CD14-positive monocyte (primary cell): ENCODE measurements at places on chromosomes 11 and 22.

GRCh38 chr11:118010738-118011461 is 24.7 kb downstream of the IL10RA start:
- DNase-seq: peak; percentile 95
- no peaks in the 10 kb centered on the region for H3K36me3 ChIP-seq
- no peak overlapping the region for H3K4me3 ChIP-seq
- peak overlapping the region; percentile 98 for H3K27ac ChIP-seq
- peaks cover 93% of the 10 kb centered on the region for H3K4me1 ChIP-seq
- no peaks in the 10 kb centered on the region for H3K27me3 ChIP-seq

- H3K4me1 ChIP-seq: no peaks in the 10 kb centered on the region
- no peaks in the 10 kb centered on the region for H3K36me3 ChIP-seq
- H3K27me3 ChIP-seq: no peaks in the 10 kb centered on the region
Measured at GRCh38 chr22:50721257-50721844, 16.7 kb upstream of the ACR start.

- H3K4me3 ChIP-seq: no peak overlapping the region
- peaks cover 8% of the 10 kb centered on the region for H3K27me3 ChIP-seq
- no peaks in the 10 kb centered on the region for H3K36me3 ChIP-seq
Measured at GRCh38 chr22:32208681-32209080, 3.8 kb upstream of the RFPL2 start.

- H3K4me1 ChIP-seq: peaks cover 62% of the 10 kb centered on the region
- peak; percentile 75 for DNase-seq
- H3K27ac ChIP-seq: peak overlapping the region; percentile 69
- no peaks in the 10 kb centered on the region for H3K27me3 ChIP-seq
Measured at GRCh38 chr11:124740277-124740882, 638 bp downstream of the NRGN start.

DNA sequence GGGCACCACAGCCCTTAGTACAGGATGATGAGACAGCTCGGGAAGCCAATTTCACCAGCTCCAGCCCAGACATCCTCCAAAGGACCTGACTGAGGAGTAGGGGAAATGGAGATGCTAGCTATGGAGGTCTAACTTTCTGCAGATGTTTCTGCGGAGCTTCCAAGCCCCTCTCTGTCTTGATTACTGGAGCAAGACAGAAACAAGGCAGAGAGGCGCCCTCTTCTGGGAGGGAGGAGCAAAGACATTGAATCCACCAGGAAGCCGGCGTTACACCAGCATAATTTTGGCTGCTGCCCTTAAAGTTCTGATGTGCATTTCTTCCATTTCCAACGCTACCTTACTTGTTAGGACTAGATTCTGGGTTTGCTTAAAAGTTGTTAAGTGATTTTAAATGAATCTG is 107.3 kb upstream of the HSD17B12 start:
- no peak overlapping the region for H3K4me3 ChIP-seq
- no peaks in the 10 kb centered on the region for H3K4me1 ChIP-seq
- no peak for DNase-seq
- no peaks in the 10 kb centered on the region for H3K36me3 ChIP-seq
- no peak overlapping the region for H3K27ac ChIP-seq
- H3K27me3 ChIP-seq: peaks cover 72% of the 10 kb centered on the region

DNA sequence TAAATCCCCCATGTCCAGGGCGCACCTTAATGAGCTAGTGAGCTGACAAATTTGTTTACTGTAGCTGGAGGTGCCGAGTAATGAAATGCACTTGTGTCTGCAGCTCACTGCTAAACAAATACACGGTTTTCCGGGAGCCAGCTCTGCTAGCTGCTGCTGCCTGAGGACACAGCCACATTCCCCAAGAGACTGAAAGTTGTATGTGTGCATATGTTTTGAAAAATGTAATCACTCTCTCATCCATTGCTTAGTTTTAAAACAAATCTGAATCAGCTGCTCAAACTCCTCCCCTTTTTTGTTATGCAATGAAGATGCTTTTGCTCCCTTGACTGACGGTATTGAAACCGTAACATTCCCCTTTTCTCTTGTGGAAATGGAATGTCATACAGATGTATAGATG is 62.4 kb upstream of the NNMT start:
- no peaks in the 10 kb centered on the region for H3K4me1 ChIP-seq
- DNase-seq: no peak
- H3K27me3 ChIP-seq: no peaks in the 10 kb centered on the region
- H3K4me3 ChIP-seq: no peak overlapping the region

DNA sequence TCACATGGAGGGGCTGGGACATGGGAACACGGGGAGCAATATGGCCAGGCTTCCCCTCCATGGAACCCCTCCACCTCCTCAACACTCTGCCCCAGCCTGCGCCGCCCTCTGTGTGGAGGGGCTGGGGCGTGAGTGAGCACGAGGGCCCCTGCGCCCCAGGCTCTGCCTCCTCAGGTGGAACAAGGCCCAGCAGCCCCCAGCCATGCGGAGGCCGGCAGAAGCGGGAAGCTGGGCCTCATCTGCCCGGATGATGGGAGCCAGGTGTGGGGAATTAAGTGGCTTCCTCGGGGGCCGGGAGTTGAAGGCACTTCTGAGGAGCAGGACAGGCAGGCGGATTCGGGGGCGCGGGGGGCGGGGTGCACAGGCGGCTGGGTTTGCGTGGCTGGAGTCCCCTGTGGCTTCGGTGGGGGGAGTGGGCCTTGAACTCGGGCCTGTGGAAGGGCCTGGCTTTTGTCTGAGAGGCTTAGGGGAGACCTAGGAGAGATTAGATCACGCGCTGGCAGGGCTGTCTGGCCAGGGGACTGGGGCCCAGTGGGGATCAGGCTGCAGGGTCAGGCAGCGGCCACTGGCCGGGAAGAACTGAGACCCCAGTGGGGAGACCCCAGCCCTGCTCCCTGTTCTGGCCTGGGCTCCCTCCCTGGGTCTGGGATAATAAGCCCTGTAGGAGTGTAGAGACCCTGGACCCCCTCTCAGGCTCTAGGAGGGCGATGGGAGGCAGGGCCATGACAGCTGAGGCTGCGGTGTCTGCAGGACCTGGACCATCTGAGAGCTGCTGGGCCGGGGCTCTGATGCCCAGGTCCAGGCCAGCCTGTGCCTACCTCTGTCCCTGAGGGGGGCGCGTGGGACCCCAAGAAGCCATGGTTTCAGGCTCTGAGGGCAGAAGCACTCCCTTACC is 13.3 kb downstream of the PRR33 start:
- H3K4me1 ChIP-seq: peaks cover 70% of the 10 kb centered on the region
- peaks cover 35% of the 10 kb centered on the region for H3K36me3 ChIP-seq
- H3K4me3 ChIP-seq: no peak overlapping the region
- no peak for DNase-seq

- no peak overlapping the region for H3K4me3 ChIP-seq
- no peaks in the 10 kb centered on the region for H3K27me3 ChIP-seq
- H3K36me3 ChIP-seq: no peaks in the 10 kb centered on the region
- no peak overlapping the region for H3K27ac ChIP-seq
- peaks cover 33% of the 10 kb centered on the region for H3K4me1 ChIP-seq
- no peak for DNase-seq
Measured at GRCh38 chr11:74689666-74690065, 41.6 kb downstream of the CHRDL2 start.

DNA sequence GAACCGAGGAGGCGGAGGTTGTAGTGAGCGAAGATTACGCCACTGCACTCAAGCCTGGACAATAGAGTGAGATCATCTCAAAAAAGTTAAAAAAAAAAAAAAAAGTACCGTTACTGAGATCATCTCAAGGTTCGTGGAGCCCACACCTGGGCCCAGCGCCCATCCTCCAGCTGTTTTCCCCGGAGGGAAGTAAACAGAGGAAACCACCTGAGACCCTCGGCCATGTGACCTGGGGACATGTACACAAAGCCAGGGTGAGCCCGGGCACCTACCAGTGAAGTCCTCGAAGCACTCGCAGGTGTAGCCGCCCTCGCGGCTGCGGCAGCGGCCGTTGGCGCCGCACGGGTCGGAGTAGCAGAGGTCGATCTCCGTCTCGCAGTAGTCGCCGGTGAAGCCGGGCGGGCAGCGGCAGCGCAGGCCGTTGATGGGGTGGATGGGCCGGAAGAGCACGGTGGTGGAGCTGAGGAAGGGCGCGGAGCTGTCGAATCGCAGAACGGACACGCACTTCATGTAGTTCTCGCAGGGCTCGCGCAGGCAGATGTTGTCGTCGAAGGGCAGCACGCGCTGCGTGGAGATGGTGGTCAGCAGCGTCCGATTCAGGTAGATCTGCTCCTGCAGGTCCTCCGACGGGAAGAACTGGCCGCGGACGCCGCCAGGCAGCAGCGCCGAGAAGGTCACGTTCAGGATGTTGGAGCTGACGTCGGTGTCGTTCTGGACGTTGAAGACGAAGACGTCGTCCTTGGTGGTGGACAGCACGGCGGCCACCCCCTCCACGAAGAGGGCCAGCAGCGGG is 73.8 kb downstream of the CELSR1 start:
- H3K36me3 ChIP-seq: no peaks in the 10 kb centered on the region
- H3K27ac ChIP-seq: no peak overlapping the region
- no peak for DNase-seq
- H3K27me3 ChIP-seq: no peaks in the 10 kb centered on the region

DNA sequence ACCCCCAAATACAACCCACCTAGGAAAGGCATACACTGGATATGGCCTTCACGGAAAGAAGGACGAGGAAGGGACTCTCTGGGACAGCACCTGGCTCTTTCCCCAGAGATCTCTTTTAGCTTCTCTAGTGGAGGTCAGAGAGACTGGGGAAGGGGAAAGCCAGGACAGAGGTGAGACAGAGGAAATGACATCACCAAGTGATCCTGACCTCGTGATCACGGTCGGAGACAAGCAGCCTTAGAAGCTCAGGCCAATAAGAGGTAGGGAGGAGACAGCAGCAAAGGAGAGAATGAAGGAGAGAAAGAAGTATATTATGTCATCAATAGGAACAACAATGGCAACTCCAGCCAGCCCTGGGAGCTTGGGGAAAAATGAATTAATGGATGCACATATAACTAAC is 15.4 kb upstream of the TMPRSS13 start:
- no peaks in the 10 kb centered on the region for H3K36me3 ChIP-seq
- no peak overlapping the region for H3K4me3 ChIP-seq
- no peak for DNase-seq
- H3K27ac ChIP-seq: no peak overlapping the region

DNA sequence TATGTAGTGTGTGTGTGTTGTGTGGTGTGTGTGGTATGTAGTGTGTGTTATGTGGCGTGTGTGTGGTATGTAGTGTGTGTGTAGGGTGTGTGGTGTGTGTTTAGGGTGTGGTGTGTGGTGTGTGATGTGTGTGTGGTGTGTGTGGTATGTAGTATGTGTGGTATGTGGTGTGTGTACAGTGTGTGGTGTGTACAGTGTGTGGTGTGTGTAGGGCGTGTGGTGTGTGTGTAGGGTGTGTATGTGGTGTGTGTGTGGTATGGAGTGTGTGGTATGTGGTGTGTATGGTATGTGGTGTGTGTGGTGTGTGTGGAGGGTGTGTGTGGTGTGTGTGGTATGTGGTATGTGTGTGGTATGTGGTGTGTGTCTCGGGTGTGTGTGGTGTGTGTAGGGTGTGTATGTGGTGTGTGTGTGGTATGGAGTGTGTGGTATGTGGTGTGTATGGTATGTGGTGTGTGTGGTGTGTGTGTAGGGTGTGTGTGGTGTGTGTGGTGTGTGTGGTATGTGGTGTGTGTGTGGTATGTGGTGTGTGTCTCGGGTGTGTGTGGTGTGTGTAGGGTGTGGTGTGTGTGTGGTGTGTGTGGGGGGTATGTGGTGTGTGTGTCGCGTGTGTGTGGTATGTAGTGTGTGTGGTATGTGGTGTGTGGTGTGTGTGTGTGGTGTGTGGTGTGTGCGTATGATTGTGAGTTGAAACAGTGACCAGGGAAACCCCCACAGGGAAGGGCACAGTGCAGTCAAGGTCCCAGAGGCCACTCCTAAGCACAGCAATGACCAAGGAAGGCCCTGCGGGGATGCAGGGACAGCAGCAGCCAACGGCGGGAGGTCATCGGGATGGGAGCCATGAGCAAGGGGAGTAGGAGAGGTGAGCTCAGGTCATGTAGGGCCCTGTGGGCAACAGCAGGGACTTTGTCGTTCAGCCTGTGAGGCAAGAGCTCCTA is 2.9 kb upstream of the PPP6R2 start:
- peaks cover 12% of the 10 kb centered on the region for H3K4me1 ChIP-seq
- H3K36me3 ChIP-seq: no peaks in the 10 kb centered on the region
- no peaks in the 10 kb centered on the region for H3K27me3 ChIP-seq
- no peak overlapping the region for H3K4me3 ChIP-seq

DNA sequence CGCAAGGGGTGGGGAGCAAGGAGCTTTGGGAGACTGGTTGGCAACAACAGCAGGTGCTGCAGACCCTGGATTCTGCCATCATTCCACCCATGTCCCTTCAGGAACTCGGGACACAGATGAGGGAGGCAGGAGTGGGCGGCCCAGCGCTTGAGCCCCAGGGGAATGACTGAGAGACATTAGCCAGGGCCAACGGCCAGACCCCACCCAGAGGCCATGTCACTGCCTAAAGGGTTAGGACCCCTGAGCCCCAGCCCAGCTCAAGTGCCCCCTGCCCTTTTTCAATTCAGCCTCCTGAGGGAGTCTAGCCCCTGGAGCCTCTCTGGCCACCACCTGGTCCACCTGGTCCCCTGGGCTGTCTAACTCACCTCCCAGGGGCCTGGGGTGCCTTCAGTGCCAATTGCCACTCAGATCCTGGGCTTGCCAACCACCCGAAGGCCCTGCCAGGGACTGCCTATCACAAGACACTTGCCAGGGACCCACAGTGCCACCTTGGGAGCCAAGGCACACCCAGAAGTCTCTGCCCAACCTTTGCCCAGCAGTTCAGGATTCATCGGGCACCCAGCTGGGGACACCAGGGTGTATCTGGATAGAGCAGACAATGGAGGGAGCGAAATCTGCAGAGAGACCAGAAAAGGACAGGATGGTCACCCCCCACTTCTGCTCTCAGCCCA is 16.6 kb downstream of the MFNG start:
- H3K27me3 ChIP-seq: no peaks in the 10 kb centered on the region
- no peak overlapping the region for H3K27ac ChIP-seq
- no peaks in the 10 kb centered on the region for H3K4me1 ChIP-seq
- no peak overlapping the region for H3K4me3 ChIP-seq
- H3K36me3 ChIP-seq: peaks cover 63% of the 10 kb centered on the region
- DNase-seq: no peak

- H3K4me3 ChIP-seq: no peak overlapping the region
- no peak for DNase-seq
- peaks cover 3% of the 10 kb centered on the region for H3K4me1 ChIP-seq
- H3K27me3 ChIP-seq: no peaks in the 10 kb centered on the region
- H3K27ac ChIP-seq: no peak overlapping the region
Measured at GRCh38 chr11:19605520-19606371, 106.9 kb upstream of the NAV2 start.

- H3K27me3 ChIP-seq: no peaks in the 10 kb centered on the region
- peaks cover 4% of the 10 kb centered on the region for H3K4me1 ChIP-seq
- no peak for DNase-seq
- H3K36me3 ChIP-seq: no peaks in the 10 kb centered on the region
- H3K27ac ChIP-seq: no peak overlapping the region
- no peak overlapping the region for H3K4me3 ChIP-seq
Measured at GRCh38 chr11:85866137-85866827, 11.1 kb downstream of the CCDC83 start.

DNA sequence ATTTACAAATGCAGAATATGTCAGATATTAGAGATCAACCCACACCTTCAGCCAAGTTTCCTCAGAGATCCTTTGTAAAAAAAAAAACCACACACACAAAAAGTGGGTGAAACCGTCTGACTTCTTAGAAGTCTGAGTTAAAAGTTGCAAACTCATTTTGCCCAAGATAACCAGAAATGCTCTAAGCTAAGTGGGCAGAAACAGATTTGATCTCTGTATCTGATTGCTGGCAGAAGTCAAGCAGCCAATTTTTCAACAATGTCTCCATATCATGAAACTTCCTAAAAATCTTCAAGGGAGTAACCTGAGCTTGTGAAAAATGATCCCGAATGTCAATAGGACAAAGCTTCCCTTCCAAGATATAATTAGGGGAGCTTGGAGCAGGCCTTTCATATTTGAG is 28.6 kb upstream of the ATXN10 start:
- H3K4me1 ChIP-seq: peaks cover 27% of the 10 kb centered on the region
- no peak overlapping the region for H3K27ac ChIP-seq
- no peak for DNase-seq
- H3K4me3 ChIP-seq: no peak overlapping the region
- no peaks in the 10 kb centered on the region for H3K36me3 ChIP-seq
